ENCODE measurements at places on chromosomes 7 and 10.

DNA sequence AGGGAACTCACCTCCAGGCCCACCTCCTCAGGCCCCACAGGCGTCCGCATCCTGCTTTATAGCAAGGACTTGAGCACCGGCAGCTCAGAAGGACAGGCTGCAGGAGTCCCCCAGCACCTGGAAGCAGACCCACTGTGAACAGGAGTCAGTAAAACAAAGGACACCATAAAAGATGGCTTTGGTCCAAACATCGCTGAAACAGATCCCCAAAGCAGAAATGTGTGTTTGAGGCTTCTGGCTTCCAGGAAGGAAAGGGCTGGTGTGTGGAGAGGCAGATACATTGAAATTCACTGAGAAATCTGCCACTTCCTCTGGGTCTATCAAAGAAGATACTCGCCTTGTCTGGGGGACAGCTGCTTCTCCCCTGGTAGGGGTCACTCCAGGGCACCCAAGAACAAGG is 286.2 kb downstream of the PLXNA4 start:
- no peak for DNase-seq

DNA sequence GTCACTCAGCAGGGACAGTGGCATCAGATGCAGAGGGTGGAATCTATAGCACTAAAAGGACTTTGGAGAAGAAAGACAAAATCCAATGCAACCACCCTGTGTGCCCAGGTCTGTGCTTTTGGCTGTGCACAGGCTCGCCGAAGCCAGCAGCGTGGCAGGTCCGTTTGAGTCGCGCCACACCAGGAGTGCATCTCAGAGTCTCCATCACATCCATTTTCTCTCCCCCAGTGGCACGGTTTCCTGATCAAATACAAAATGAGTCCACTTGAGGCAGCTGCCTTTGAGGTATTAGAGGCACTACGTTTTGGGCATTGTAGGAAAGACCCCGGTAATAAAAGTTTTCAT is 23.4 kb upstream of the PROSER2 start:
- DNase-seq = no peak

DNA sequence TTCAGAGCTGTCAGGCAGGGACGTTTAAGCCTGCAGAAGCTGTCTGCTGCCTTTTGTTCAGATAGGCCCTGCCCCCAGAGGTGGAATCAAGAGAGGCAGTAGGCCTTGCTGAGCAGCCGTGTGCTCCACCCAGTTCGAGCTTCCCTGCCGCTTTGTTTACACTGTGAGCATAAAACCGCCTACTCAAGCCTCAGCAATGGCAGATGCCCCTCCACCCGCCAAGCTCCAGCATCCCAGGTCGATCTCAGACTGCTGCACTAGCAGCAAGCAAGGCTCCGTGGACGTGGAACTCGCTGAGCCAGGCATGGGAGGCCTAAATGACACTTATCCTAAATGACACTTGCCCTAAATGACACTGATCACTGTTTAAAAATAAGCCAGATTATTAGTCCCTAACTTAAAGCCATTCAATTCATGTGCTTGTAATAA is 6.8 kb upstream of the ASB15 start:
- DNase-seq = no peak

- DNase-seq = no peak
These were observed 125.2 kb downstream of the TACC2 start for GRCh38 chr10:122113945-122114747.

DNA sequence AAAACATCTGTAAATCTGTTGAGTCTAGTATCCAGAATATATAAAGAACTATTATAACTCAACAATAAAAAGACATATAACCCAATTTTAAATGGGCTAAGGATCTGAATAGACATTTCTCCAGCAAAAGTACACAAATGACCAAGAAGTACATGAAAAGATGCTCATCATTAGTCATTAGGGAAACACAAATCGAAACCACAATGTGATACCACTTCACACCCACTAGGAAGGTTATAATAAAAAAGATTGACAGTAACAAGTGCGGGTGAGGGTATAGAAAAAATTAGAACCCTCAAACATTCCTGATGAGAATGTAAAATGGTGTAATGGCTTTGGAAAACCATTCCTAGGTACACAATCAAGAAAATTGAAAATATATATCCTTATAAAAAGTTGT is 4.1 kb downstream of the XPNPEP1 start:
- no peak for DNase-seq

DNA sequence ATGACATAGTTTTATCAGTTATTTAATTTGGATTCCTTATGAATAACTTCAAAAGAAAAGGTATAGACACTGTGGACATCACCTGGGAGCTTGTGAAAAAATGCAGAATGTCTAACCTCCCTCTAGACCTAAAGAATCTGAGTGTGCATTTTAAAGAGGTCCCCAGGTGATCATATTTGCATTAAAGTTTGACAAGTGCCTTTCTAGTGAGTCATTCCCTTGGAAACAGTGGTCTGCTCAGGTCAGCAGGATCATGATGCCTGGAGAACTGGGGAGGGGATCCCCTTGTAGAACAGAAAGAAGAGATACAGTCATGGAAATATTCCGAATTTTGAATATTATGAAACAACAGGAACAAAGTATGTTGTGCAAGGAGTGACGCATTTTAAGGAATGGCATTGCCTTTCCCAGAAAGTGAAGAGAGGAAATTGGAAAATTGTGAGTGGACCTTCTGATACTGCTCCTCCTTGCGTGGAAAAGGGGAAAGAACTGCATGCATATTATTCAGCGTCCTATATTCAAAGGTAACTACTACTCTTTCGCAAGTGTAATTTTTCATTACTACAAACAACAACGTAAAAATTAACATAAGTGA is 4.6 kb downstream of the STEAP2 start:
- DNase-seq = peak; percentile 84

DNA sequence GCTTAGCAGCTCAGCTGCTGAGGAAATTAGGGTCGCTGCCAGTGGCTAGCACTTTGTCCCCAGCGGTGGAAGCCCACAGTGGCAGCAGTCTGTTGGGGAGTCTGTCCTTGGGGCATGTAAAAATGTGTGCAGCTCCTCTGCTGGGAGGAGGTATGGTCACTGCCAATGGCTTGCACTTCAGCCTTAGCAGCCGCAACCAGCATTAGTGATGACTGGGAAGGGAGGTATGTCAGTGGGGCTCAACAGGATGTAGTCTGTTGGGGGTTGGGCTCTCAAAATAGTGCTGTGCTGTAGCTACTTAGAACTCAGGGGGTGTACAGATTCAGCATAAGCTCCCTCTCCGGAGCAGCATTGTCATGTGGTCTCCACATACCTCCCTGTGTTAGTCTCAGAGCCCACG is 189.9 kb downstream of the ZEB1 start:
- no peak for DNase-seq

DNA sequence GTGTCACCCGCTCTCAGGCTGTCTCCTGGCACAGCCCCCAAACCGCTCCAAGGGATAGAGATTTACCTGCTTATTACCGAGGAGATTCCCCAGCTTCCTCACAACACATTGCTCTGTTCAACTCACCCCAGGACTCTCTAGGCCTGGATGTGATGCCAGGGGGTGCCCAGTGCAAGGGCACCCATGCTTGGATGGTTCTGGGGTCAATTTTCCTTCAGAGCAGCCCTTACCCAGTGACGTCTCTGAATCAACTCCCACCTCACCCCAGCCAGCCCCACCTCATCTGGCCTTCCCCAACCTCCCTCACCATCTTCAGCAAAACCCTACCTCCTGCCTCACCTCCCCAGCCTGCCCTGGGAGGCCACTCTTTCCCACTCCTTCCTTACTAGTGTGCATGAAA is 951.6 kb upstream of the ZNF722 start:
- no peak for DNase-seq

- no peak for DNase-seq
These were observed 98.6 kb downstream of the NKX6-2 start for GRCh38 chr10:132687181-132687892.

- peak; percentile 75 for DNase-seq
These were observed 97.9 kb upstream of the KLF14 start for GRCh38 chr7:130831817-130832481.

GRCh38 chr7:37550426-37550825 is 101.8 kb upstream of the ELMO1 start:
- DNase-seq = no peak

DNA sequence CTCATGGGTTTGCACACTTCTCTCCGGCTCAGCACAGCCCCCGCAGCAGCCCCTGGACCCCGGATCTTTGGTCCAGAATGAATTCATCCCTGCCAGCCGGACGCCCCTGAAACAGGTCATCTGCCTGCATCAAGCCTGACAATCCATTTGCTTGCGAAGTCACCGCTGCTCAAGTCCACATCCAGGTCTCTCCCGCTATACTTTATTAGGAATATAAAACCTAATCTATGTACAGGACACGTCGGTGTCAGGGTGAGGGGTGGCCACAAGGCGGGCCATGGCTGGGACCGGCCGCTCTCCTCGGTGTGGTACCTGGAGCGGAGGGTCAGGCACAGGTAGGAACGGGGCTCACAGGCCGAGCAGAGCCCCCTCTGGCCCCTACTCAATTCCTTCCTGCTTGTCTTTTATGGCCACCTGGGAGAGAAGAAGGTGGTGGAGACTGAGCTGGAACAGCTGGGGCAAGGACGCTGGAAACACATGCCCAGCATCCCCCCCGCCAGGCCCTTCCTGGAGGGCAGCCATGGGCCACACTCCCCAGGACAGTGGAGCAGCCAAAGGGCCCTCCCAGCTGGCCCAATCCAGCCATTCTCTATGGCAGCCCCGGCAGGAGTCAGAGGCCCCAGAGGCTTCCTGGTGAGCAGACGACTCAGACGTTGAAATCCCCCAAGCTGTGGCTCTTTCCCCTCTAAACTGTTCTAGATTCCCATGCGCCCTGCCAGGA is 5.3 kb downstream of the POLR2J start:
- no peak for DNase-seq

DNA sequence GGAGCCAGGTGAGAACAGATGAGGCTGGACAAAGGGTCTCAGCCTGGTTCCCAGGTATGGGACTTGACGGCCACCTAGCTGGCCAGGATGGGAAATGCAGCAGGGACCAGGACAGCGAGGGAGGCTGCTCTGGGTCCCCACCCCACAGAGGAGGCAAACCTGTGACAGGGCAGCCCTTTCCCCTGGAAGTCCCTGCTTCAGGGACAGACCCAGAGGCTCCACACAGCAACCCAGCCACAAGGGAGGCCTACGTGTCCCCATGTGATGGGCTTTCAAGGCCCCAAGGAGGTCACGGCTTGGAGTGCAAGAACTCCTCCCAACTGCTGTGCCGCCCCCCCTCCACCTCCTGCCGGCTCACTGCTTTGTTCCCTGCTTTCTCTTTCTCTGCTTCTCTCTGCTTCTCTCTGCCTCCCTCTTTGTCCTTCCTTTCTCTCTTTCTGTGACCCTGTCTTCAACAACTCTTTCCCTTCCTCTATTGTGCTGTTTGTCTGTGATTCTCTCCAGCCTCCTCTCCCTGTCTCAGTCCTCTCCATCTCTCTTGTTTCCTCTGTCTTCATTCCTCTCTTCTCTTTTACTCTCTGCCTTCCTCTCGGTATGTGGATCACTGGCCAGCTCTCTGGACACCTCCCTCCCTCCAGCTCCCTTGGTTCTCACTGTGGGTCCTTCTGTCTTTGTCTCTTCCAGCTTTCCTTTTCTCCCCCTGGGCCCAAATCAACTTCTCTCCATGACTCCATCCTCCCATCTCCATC is 9.6 kb upstream of the EIF5AL1 start:
- DNase-seq = no peak

- no peak for DNase-seq
These were observed 272.3 kb downstream of the SEMA3D start for GRCh38 chr7:84914598-84914997.

DNA sequence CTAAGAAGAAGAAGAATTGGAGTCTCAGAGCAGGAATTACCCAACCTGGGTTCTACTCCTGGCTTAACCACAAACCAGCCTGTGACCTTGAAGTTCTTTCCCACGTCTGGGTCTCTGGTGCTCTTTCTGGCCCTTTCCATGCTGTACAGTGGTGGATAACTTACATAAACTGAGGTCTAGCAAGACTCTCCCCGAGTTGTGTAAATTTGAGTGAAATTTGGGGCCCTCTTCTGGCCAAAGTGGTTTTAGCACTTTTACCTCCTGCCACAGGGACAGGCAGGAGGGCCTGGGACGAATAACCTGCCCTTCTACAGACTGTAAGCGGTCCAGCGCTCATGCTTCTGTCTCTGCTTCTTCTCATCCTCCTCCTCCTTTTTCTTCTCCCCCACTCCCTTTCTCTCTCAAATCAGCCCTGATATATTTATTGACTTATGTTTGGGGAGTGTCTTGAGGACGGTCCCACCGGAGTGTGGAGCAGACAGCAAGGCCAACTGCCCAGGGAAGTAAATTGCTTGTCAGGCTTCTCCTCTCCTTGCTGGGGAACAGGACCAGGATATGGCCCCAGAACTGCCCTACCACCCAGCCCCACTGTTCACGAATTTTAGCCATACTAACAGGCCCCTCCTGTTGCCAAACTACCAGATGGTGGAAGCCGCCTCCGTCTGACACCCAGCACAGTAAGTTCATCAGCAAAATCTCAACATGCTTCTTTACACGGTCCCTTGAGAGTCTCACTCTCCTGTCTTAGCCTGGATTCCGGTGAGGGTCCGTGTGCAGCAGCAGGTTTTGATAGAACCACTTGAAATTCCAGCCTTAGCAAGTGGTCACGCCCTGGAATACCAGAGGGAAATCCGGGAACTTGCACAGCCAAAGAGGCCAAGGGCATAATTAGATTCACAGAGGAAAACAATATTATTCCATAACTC is 4.0 kb upstream of the SH3PXD2A start:
- peak; percentile 75 for DNase-seq

All from fibroblast of mammary gland (primary cell).